ENCODE measurements at places on chromosomes 2 and 18. TPM values are rescaled to one million over a fixed set of nuclear protein-coding genes. Genes with fewer than 3 reads are reported as not detected.

DNA sequence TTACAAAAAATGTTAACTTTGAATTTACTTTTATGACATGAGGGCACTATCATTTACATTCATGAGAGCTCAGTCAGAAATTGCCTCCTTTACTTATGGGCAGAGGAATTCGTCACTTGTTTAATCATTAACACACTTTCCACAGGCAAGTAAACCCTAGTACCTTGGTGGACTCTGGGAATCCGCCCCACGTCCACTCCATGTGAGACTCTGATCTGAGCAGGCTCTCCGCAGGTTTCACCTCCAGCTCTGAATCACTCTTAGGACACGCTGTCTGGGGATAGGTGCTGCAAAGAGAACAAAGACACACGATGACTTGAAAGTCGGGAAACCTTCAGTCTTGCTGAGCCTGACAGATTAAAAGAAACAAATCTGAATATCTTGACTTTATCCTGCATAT, 73.6 kb downstream of the LPIN2 start:
- DNase-seq: no peak

DNA sequence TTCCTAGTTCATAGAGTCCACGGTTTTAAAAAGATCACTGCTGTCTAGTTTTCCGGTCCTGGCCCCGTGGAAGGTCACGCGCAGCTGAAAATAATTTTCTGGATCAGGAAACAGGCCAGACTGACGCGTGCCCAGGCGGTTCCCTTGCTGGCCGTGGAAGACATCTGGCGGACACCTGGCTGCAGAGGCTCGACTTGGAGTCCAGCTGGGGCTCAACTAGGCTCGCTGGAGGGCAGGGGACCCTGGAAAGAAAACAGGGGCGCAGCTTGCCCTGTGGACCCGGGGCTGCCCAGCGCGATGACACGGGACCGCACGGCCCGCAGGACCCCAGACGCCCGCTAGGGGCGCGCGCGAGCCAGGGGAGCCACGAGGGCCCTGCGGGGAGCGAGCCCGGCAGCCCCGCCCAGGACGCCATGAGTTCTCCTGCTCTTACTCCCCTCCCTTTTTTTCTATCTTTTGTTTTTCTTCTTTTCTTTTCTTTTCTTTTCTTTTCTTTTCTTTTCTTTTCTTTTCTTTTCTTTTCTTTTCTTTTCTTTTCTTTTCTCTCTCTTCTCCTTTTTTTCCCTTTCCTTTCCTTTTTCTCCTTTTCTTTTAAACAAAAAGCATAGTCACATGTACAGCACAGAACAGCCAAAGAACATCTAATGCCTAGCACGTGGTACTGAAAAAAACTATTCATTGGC, 43.2 kb upstream of the UBE2F start:
- peak; percentile 61 for DNase-seq

- DNase-seq: no peak
These were observed 63.8 kb upstream of the DARS1 start for GRCh38 chr2:136049011-136049742.

The LRRC30 gene
- not detected for total RNA-seq

The ICA1L gene
- 3.3 TPM for total RNA-seq

The CIB4 gene
- total RNA-seq: not detected

GRCh38 chr2:143600116-143600515, 470.9 kb downstream of the ARHGAP15 start:
- DNase-seq: no peak

The DHRS9 gene
- not detected for total RNA-seq

Measured in T-helper 17 cell (primary cell).